ENCODE measurements at places on chromosomes 12 and 14.

DNA sequence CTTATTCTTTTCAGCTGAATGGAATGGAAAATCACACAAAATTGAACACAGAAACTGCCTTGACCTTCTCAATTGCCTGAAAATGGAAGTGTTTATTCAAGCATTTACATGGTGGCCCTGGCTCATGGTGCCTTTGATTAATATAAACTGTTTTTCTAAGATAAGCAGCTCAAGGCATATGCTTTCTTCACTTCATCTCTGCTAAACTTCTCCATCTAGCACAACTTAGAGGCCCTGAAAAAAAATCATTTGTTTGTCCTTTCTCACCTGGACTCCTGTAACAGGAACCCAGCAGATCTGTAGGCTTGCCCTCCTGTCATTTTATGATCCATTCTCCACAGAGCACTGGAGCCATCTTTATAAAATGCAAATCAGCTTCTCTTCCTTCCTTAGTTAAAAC lies 117.5 kb upstream of the KRR1 start:
- DNase-seq, result no peak

DNA sequence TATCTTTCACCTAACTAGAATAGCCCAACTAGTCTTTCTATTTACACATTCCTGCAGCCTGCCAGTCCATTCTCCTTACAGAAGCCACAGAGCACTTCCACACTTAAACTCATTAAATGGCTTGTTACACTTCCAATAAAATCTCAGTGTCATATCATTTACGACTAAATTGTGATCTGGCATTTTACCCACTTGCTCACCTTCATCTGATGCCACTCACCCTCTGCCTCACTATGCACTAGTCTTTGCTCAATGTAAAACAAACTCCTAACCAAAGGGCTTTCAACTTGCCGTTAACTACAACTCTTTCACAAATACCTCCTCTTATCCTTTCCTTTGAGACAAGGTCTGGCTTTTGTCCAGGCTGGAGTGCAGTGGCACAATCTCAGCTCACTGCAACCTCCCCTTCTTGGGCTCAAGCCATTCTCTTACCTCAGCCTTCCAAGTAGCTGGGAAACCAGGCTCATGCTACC lies 24.1 kb downstream of the YAF2 start:
- DNase-seq, result no peak

GRCh38 chr12:71642264-71642663 lies 21.4 kb downstream of the ZFC3H1 start:
- peak; percentile 76 for DNase-seq

DNA sequence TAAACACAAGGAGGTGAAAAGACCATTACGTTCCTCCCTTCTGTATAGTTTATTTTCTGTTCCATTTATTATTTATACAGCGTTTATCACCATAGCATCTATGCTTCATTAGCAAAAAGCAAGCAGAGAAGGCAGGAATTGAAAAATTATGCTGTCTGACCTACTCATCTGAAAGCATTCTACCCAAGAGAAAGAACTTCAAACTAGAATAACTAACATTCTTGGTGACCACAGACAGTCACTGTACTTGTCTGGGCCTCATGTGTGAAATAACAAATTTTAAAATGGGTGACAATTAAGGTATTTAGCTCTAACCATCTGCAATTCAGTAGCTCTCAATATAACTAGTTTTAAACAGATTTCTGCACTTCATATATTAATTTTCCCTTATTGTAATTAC lies 29.3 kb upstream of the PDE3A start:
- DNase-seq, result no peak

- no peak for DNase-seq
Observed at GRCh38 chr12:122244565-122245371, 18.9 kb upstream of the DIABLO start.

GRCh38 chr14:75811872-75812499 lies 150.9 kb downstream of the TTLL5 start:
- no peak for DNase-seq

DNA sequence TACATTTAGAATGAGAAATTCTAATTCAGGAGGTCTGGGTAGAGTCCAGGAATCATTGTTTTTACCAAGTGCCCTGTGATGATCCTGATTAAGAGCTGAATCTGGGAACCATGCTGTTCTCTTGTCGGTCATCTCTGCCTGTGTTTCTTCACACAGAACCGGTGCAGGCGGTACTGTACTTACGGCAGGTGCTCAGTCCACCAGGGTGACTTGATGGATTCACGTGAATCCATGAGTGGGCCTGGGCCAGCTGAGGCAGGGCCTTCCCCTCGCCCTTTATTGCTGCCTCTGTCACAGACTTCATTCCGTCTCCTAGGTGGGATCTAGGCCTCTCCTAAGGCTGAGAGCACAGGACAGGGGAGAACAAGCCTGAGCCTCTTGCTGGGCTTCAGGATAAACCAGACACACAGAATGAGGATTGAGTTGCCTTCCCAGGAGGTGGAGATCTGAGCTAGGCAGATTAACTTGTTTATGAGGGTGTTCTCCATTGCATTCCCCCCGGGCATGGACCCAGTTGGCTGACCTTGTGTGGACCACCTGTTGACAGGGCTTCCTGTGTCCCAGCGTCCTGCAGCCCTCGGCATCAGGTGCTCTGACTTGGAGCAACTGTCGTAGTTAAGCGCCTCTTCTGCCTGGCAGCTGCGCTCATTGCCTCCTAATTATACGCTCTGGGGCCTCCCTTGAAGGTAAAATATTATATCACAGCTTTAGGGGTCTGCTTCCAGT lies 42.1 kb downstream of the B4GALNT3 start:
- DNase-seq, result no peak

- DNase-seq, result no peak
Observed at GRCh38 chr12:127450826-127451225, 816.1 kb upstream of the TMEM132C start.

Measured in trophoblast cell (in vitro differentiated cells and primary cell).